ENCODE measurements at places on chromosomes 2 and 18.

- no peak for DNase-seq
Measured at GRCh38 chr2:228378696-228379425, 197.4 kb upstream of the SPHKAP start.

GRCh38 chr18:70188113-70188512 is 17.4 kb downstream of the RTTN start:
- no peak for DNase-seq

- DNase-seq: no peak
Measured at GRCh38 chr2:216292886-216293301, 79.4 kb downstream of the MARCHF4 start.

GRCh38 chr2:79981316-79981715 is 323.2 kb downstream of the LRRTM1 start:
- no peak for DNase-seq
